GOT3 (cell line): ENCODE measurements at places on chromosomes 7 and 10.

DNA sequence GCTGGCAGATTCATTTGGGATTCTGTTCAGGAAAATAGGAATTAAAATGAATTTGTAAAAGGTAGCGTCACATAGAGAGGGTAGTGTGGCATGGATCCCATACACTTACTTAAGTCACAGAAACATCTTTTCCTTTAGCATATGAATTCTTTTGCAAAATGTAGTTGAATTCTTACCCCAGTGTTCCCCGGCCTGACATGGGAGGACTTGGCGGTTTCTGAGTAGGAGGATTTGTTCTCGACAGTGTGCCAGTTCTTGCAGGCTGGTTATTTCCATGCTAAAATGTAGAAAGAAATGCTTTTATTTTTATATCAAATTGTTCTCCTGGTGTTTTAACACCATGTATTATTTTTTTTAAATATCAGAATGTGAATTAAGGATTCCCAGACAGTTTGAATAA lies 72.6 kb downstream of the PDSS1 start:
- DNase-seq, result no peak

DNA sequence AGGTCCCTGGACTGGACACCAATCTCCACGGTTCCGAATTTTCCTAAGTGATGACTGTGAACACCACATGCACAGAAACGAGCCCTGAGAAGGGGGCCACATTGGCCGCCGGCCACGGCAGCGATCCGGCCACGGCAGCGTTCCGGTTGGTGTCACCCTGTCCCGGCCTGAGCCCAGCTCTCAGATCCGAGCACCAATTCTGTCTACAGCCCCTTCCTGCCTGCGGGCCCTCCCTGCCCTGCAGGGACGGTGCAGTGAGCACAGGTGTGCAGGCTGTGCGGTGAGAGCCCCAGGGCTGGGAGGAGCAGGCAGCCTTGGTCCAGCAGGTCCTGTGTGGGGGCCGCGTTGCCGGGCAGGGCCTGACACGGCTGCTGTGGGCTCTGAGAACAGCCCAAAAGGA lies 29.7 kb upstream of the GPR146 start:
- DNase-seq, result no peak

DNA sequence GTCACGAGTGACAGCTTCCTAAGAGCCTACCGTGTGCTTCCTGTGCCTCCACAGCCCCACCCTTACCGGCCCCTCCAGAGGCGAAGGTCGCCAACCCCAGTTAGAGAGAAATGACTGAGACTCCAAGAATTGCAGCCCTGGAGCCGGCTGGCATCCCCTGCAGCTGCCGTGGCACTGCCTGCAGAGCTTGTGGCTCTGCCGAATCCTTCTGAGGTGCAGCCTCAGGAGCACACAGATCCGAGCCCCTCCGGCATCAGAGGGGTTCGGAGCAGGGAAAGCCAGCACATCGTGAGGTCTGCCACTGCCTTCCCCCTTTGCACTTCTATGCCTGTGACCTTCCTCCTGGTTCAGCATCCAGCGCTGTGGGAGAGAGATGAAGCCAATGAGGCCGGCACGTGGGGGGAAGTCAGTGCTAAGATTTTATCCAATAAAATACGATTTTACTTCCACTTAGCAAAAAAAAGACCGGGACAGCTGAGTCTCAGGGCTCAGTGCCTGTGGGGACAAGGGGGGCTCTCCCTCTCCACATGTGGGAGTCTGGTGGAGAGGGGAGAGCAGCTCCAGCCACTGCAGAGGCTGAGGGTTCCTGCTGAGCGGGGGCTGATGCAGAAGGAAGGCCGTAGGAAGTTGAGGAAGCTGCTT lies 80.1 kb downstream of the TCERG1L start:
- DNase-seq, result no peak

DNA sequence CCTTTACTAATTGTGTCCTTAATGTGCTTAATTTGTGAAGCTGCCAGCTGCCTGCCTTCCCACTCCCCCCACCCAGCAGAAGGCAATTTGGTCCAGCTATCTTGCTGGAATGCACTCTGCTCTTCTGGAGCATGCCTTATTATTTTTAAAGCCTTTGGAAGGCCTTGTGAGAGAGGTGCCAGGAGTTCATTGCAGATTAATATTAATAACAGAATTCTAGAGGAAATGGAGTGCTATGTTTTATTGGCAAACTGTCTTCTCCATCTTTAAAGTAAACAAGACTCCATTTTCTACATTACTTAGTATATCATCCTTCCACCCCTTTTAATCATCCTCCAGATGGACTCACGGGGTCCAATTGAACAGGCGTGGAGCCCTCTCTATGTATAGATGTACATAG lies 50.8 kb upstream of the ZNF32 start:
- DNase-seq, result no peak
